Stimulated activated CD4-positive, alpha-beta T cell treated with anti-CD3 and anti-CD28 coated beads, Interleukin-15, amount 100 ng/mL, for 48 hours (primary cell): ENCODE measurements at places on chromosomes 7 and 10.
A peak's percentile ranks its signal among the peaks of the same experiment; 100 is the strongest.

DNA sequence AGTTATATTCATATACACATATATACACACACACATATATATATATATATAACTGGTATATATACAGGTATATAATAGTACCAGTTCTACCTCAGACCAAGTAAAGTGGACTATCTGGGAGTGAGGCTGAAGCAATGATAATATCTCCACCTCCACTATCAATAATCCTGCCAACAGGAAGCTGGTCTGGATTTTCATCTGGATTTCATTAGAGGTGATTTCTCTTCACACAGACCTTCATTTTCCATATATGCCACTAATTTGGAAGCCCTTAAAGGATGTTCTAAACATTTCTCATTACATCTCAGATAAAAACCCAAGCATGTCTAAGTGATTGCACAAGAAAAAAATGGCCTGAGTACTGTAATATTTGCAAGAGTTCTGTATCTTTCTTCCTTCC lies 1.7 kb upstream of the SLC35B4 start:
- DNase-seq = no peak

DNA sequence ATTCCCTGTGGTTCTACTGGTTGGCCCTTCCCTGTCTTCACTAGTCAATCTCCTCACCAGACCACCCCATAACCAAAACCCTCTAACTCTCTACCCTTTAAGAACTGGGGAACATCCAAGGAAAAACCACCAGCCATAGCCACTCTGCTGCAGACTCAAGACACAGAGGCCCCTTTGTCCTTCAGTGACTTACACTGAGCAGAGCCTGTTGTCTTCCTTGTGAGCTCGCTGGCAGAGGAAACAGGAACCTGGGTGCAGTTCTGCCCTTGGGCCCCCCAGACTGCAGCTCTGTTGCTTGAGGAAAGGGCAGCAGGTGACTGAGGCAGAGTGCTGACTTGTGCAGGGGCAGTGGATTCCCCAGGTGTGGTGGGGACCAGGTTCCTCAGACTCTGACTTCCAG lies 30.6 kb downstream of the ZC3HAV1 start:
- no peak for DNase-seq

DNA sequence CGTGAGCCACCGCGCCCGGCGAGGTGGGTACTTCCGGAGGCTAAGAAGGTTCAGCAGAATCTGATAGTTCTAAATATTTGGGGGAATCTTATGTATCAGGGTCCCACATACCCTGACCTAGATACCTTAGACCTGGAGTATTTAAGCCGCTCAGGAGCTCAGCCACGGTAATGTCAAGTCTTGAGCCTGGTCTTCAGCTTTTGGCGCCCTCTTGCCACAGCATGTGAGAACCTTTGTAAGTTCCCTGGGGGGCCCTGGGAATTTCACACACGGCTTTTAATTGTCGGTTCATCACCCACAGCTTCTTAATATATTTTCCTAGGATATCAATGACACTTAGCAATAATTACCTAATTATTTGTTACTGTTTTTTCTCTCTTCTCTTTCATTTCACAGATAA lies 324.3 kb upstream of the GALNT17 start:
- DNase-seq = no peak

DNA sequence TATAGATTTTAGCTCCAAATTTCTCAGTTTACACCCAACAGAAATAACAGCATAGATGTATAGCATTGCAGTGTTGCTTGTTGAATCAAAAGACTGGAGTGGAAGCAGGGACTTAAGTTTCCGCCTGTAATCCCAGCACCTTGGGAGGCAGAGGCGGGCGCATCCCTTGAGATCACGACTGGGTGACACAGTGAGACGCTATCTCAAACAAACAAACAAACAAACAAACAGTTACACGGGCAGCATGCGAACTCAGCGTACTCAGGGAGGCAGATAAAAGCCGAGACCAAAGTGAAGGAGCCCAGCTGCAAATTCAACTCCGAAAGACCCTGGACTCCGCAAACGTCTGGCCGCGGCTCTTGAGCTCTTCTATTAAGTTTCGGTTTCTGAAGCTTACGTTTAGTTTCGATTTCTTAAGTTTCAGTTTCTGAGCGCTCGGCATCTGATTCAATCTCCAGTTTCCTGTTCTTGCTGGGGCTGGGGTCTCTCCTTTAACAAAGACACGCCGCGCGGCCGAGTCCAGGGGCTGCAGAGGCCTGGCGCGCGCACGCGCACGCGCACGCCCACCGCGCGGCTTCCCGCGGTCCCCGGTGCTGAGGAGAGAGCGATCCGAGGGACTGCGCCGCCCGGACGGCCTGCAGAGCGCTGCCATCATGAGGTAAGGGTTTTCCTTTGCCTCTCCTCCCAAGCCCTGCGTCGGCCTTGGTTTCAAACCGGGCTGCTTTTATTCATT lies at the start of gene IFIT5:
TSS of gene IFIT5 (plus strand) at position 423 of the 733 bp plus-strand sequence. CDS start at position 654, 231 bp downstream.
- DNase-seq = peak; percentile 35

DNA sequence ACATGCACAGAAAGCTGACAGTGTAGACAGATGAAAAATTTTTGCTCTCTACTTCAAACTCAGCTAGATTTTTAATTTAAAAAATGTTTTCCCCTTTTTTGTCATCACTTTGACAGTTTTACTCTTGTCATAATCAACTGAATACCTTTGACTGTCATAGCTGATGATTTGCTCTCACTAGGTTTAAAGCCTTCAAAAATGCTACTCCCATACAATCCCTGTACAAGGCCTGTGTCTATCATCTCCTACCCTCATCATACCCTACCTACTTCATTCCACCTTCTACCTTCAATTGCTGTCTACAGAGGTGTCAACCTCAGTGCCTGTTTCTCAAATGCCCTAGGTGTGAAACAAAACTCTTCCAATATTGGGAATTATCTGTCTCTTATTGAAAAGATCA lies 230.3 kb downstream of the SEMA3A start:
- DNase-seq = no peak

GRCh38 chr7:70634071-70634470 lies 497.9 kb upstream of the GALNT17 start:
- DNase-seq = no peak

DNA sequence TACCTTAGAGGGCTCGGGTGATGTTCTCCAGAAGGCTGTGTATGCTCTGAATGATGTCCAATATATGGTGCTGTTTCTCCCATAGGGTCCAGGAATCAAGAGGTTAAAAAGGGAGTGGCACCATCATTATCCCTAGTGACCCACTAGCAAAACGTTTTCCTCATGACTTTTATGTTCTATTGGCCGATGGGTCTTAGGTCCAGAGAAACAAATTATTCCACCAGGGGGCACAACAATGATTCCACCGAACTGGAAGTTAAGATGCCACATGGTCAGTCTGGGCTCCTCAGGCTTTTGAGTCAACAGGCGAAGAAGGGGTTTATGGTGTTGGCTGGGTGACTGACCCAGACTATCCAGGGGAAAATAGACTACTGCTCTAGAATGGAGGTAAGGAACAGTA lies 256.1 kb downstream of the COBL start:
- DNase-seq = no peak

- DNase-seq = no peak
Measured at GRCh38 chr7:52876402-52876801, 159.0 kb upstream of the POM121L12 start.

GRCh38 chr10:3635697-3636096 lies 149.3 kb downstream of the KLF6 start:
- DNase-seq = no peak

GRCh38 chr10:84135836-84136235 lies 3.5 kb upstream of the GHITM start:
- DNase-seq = no peak
